Activated T-helper 17 cell treated with anti-CD3 and anti-CD28 coated beads, Interleukin-2, amount 50 U/mL, for 72 hours (primary cell): ENCODE measurements at places on chromosomes 13 and 19. TPM values are rescaled to one million over a fixed set of nuclear protein-coding genes. Genes with fewer than 3 reads are reported as not detected.

DNA sequence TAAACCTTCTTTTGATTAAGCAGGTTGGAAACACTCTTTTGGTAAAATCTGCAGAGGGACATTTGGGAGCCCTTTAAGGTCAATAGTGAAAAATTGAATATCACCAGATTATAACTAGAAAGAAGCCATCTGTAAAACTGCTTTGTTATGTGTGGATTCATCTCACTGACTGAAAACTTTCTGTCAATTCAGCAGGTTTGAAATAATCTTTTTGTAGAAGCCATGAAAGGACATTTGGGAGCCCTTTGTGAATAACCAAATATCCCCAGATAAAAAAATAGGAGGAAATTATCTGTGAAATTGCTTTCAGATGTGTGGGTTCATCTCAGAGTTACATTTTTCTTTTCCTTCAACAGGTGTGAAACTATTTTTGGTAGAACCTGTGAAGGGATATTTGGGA is 1690.7 kb downstream of the UQCRFS1 start:
- ATAC-seq = no peak

DNA sequence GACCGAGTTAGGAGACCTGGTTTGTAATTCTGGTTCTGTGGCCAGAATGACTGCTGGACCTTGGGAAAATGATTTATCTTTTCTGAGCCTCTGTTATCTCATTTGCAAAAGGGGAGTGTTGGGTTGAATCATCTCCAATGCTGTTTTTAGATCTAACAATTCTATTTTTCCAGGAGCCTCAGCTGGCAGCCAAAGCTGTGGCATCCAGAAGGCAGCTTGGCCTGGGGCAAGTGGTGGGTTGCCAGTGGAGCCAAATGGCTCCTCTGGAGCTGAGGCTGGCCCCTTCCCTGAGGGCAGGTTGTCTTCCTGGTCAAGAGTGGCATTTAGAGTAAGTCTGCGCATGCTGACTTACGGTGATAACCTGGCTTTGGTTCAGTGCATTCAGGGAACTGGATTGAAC is 21.3 kb downstream of the B3GLCT start:
- no peak for ATAC-seq

DNA sequence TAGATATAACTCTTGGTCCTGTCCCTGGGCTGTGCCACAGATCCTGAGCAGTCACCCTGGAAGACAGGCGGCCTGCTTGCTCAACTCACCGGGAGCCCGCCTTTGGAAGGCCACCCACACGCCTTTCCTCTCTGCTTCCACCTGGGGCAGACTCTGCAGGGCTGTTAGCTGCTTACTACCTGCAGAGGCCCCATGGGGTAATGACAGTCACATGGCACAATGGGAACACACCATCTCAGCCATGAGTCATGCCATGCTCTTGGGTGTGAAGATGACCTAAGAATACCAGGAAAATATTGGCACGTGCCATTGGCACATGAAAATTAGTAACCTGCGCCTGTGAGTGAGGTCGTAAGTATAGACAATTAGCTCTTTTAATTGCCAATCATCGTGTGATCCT is 108.6 kb downstream of the COL4A2 start:
- ATAC-seq = no peak

- no peak for ATAC-seq
Measured at GRCh38 chr13:46377554-46377953, 9.5 kb downstream of the RUBCNL start.

DNA sequence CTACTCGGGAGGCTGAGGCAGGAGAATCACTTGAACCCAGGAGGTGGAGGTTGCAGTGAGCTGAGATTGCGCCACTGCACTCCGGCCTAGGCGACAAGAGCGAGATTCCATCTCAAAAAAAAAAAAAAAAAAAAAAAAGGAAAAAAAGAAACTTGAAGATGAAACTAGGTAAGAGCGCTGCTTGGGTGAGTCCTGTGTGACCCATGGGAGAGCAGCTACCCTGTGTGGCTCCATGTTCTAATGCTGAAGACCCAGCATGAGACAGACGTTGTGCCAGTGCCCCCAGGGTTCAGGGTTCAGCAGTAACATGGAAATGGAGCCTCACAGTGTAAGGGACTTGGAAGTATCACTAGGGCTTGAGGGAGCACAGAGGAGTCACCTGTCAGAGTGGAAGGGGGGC is 5.9 kb downstream of the ZNF784 start:
- ATAC-seq = no peak

GRCh38 chr13:99698010-99698815 is 196.9 kb downstream of the TM9SF2 start:
- ATAC-seq = no peak

DNA sequence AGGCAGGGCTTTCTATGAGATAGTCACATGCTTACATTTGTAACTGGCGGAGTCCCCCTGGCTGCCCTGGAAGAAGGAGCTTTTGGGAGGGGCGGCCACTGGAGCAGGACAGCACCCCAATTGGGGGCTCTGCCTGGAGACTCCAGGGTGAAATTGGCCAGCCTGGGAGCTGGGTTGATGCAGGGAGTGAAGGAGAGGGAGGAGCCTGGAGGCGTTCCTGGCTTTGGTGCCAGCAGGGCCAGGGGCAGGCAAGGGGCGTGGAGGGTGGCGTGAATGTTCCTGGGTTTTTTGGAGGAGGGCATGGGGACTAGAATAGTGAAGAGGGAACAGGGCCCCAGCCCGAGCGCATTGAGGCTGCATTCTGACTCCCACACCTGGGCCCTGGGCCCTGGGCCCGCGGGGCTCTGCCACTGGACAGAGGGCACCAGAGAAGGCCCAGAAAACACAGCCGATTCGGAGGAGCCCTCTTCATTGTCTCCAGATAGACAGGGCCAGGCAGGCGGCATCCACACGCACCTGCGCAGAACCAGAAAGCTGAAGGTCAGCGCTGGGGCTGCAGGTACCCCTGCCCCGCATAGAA is 29.5 kb downstream of the COMP start:
- no peak for ATAC-seq

GRCh38 chr19:21256722-21257121 is 72.5 kb downstream of the ZNF708 start:
- ATAC-seq = no peak

GRCh38 chr13:93881411-93881810 is 598.1 kb downstream of the DCT start:
- ATAC-seq = no peak

DNA sequence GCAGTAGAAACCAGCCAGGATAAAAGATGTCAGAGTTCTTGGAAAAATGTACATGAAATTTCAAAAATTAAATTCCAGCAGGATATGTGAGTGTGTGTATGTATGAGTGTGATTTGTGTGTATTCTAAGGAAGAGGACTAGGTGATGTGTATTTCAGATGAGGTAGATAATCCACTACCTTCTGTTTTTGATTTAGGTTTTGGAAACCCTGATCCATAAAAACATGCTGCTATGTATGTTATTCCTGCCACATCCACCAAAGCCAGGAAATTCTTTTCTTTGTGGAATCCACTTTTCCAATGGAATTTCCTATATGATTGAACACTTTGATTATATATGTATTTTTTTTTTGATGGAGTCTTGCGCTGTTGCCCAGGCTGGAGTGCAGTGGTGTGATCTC is 276.9 kb downstream of the UQCRFS1 start:
- ATAC-seq = no peak

DNA sequence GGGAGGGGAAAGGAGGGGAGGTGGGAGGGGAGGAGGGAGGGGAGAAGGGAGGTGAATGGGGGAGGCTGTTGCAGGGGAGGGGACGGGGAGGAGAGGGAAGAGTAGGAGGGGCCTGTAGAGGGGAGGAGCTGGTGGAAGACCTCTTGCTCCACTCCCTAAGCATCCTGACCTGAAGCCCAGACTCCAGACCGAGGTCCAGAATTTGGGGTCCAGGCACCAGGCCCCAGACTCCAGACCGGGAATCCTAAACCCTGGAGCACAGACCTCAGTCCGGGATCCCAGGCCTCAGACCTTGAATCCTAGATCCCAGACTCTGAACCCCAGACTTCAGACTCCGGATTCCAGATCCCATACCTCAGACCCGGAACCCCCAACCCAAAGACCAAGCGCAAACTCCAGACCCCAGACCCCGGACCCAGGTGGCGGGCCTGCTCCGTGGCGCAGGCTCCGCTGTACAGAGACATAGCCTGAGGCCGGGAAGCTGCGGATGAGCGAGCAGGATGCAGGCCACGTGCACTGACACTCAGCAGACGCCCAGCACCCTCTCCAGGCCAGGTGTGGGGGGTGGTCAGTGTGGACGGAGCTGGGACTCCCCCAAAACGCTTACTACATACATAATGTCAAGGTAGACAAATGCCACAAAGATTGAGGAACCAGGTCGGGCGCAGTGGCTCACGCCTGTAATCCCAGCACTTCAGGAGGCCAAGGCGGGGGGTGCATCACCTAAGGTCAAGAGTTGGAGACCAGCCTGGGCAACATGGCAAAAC is 710 bp upstream of the BTBD2 start:
- peak; percentile 82 for ATAC-seq

GRCh38 chr13:27120011-27120410 is 51.6 kb downstream of the USP12 start:
- ATAC-seq = no peak

DNA sequence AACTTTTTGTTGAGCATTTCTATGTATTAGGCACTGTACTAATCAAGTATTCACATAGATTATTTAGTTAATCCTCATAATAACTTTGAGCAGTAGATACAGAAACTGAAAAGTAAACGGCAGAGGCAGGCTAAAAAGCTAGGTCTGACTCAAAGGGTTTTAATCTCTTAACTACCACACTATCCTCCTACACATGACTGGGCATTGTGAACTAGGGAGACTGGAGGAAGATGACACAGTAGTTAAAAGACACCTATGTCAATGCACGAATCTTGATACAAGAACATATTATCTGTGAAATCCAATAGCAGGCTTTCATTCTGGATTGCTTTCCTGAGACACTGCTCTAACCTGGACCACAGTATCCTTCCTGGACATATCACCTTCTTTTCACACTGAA is 36.3 kb downstream of the MICU2 start:
- ATAC-seq = peak; percentile 95

DNA sequence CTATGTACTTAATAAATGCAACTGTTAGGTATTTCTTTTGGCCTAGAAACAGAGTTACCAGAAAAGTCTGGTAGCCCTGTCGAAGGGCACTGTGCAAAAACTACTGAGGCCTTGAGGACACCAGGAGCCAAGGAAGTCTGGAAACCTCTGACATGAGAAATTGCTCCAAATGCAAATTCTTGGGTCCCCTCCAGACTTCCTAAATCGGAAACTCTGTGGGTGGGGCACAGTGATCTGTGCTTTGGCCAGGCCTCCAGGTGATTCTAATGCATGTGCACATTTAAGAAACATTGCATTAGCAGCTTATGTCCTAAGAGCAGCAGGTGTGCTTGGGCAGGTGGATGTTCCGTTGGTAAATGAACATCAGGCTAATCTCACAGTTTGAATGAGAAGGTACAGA is 50.0 kb downstream of the STARD13 start:
- ATAC-seq = no peak

DNA sequence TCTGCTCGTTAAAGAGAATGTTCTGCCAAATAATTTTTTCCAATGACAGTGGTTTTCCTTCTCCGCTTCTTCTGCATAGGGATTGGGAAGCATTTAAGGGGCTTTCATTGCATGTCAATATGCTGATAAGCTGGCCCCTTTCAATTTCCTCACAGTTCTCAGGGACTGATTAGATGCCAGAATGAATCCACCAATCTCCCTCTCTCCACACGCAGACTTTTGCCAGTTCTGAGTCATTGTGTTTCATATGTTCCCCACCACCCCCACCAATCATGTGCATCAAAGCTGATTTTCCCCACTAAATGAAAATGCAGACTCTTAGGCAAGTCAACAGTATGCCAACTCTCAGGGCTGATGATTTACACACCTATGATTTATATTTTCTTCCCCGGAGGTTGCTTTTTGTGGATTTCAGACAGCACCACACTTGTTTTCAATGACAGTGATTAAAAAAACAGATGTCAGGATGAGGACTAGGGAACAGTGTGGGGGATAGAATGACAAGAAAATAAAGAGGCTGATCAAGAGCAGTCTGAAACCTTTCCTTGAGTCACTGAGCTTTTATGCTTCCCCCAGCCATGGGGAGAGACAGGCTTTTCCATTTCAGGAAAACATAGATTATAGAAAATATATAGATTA is 47.9 kb upstream of the C13orf42 start:
- ATAC-seq = peak; percentile 59

- ATAC-seq = no peak
Measured at GRCh38 chr13:98606296-98606695, 29.4 kb upstream of the STK24 start.

GRCh38 chr13:95494082-95494681 is 58.3 kb upstream of the CLDN10 start:
- ATAC-seq = no peak

GRCh38 chr19:7874076-7874896 is at the start of gene PRR36:
Gene PRR36 (minus strand): TSS chr19:7874390. CDS start chr19:7873689, 701 bp downstream.
- ATAC-seq = no peak

DNA sequence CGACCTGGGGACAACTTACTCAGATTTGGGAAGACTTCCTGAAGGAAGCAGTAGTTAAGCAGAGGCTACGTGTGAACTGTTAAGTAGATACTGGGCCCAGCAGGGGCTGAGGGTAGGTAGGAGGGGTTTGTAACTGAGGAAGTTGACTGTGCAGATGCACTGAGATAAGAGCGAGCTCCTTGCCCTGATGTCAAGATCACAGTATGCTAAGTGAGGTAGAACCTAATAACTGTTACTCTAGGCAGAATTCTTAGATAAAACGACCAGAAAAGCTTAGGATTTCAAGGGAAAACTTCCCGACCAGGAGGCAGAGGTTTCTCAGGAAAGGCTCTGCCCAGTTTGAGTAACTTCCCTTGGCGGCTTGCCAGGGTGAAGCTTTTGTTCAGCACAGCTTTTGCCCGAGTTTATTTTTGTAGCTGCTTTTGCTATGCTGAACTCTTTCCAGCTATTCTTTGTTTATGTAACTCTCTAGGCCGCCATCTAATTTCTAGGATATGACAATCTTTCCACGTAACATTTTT is 632.1 kb downstream of the DIAPH3 start:
- ATAC-seq = peak; percentile 48

GRCh38 chr19:55620410-55621204 is 3.8 kb downstream of the ZNF784 start:
- no peak for ATAC-seq

OR10H2 gene
- total RNA-seq = not detected

DPRX gene
- not detected for total RNA-seq

OVOL3 gene
- total RNA-seq = not detected

PRSS57 gene
- total RNA-seq = not detected

HAUS8 gene
- total RNA-seq = 26.0 TPM

ZNF432 gene
- total RNA-seq = 14.7 TPM

NCLN gene
- total RNA-seq = 46.4 TPM

NLRP4 gene
- total RNA-seq = not detected

CYP2F1 gene
- not detected for total RNA-seq

ZNF473 gene
- total RNA-seq = 12.4 TPM

RNF113B gene
- total RNA-seq = not detected

SIAH3 gene
- total RNA-seq = not detected

PGLYRP2 gene
- total RNA-seq = 0.11 TPM

ZNF296 gene
- total RNA-seq = 11.6 TPM

RUBCNL gene
- total RNA-seq = 3.4 TPM

PPM1N gene
- total RNA-seq = 4.3 TPM

TMEM143 gene
- total RNA-seq = 33.7 TPM

OR7D4 gene
- not detected for total RNA-seq

FXYD7 gene
- 1.4 TPM for total RNA-seq

KLK7 gene
- total RNA-seq = not detected

ERICH4 gene
- not detected for total RNA-seq

ZNF541 gene
- total RNA-seq = 0.98 TPM

CEACAM3 gene
- not detected for total RNA-seq

PSG7 gene
- not detected for total RNA-seq

MYO16 gene
- not detected for total RNA-seq

FFAR2 gene
- total RNA-seq = not detected
